ENCODE measurements at places on chromosomes 4 and X. TPM values are rescaled to one million over a fixed set of nuclear protein-coding genes. Genes with fewer than 3 reads are reported as not detected.

DNA sequence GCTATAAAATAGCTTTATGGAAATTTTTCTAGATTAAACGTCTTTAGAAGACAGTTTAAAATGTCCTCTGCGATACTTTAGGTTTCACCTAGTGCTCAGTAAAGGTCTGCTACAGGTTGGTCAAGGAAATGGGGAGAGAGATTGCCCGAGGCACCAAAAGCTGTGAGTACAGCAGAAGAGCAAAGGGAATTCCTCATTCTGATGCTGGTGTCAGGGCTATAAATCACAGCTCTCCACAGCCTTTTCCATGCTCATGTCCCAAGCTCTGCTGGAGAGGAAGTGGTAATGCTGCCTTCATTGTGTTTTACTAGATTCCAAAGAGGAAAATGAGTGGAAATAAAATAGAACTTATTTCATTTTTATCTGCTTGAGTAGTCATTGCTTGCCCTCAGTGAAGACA, 2060.4 kb downstream of the ARAP2 start:
- no peak for ATAC-seq

DNA sequence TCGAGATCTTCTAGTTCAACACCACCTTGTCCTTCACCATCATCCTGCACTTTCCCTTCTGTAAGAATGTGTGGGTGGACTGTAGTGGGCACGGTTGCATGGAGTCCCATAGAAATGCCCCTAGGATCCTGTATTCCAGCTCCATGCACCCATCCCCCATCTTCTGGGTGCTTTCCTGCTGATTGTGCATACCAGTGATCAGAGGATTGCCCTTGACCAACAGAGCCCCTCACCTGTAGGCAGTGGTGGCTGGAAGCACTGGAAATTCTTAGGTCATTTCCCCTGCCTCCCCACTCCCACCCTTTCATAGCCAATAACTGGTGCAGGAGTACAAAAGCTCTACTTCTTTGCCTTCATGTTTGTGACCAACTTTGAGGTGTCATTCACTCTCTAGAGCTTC, 213.4 kb upstream of the ARSJ start:
- ATAC-seq = no peak

GRCh38 chrX:69285881-69286564, 120.8 kb upstream of the PJA1 start:
- ATAC-seq = peak; percentile 51

- peak; percentile 60 for ATAC-seq
Observed at GRCh38 chr4:139786494-139787354, 121.1 kb downstream of the MGST2 start.

DNA sequence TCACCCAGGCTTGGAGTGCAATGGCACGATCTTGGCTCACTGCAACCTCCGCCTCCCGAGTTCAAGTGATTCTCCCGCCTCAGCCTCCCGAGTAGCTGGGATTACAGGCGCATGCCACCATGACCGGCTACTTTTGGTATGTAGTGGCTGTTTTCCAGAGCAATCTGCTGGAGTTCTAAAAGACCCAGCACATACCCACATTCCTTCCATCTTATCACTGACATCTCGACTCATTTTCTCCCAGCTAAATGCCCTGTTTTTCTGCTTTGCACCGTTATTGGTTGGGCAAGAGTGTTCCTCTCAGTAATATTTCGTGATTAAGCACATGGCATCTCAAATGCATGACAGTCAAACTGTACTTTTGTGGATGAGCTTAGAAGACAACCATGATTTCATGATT, 53.7 kb downstream of the PRKX start:
- no peak for ATAC-seq

The SOWAHD gene
- total RNA-seq = 0.18 TPM

The FAM241A gene
- total RNA-seq = 0.90 TPM

- no peak for ATAC-seq
Observed at GRCh38 chrX:20498851-20499635, 232.3 kb upstream of the RPS6KA3 start.

DNA sequence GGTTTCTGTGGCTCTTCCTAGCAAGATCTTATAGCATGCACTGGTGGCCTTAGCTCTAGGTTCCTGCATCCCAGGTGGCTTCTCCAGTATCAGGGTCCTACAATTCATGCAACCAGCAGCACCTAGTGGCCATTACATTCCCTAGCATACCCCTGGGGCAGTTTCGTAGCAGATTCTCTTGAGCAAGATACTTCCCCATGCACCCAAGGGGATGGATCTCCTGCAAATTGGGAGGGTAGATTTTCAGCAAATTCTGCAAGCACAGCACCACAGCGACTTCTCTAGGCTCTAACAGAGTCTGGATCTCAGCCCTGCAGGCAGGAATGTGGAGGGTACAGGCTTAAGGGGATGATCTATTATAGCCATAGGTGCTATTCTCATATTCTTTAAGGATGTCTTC, 13.1 kb upstream of the SLC9B1 start:
- no peak for ATAC-seq

The KLF8 gene
- 26.6 TPM for total RNA-seq

DNA sequence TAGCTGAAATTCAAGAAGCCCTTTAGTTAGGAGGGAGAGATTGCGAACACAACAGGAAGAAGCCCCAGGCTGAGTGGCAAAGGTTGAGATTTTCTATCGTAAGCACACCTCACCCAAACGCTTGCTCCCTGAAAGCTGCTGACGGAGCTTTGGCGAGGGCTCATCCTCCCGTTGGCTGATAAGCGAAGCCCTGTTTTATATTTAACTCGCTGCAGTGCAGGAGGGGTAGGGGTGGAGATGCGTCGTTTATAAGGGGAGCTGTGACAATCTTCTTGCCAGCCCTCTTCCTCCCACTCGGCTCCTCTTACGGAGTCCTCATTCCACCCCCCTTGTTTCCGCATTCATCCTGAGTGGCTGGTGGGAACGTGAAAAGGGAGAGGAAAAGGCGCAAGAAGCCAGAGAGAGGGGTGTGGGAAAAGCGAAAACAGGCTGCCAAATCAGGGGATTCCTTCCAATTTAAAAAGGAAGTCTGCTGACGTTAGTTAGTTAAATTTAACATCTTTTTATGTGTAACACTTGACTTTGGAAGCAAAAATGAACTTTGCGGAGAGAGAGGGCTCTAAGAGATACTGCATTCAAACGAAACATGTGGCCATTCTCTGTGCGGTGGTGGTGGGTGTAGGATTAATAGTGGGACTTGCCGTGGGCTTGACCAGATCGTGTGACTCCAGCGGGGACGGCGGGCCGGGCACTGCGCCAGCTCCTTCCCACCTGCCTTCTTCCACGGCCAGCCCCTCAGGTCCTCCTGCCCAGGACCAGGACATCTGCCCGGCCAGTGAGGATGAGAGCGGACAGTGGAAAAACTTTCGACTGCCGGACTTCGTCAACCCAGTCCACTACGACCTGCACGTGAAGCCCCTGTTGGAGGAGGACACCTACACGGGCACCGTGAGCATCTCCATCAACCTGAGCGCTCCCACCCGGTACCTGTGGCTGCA, at the start of gene ENPEP:
Gene ENPEP, plus strand, starts transcription at position 275 of the 938 bp plus-strand sequence. Its CDS starts 260 bp downstream, at position 535.
- no peak for ATAC-seq

DNA sequence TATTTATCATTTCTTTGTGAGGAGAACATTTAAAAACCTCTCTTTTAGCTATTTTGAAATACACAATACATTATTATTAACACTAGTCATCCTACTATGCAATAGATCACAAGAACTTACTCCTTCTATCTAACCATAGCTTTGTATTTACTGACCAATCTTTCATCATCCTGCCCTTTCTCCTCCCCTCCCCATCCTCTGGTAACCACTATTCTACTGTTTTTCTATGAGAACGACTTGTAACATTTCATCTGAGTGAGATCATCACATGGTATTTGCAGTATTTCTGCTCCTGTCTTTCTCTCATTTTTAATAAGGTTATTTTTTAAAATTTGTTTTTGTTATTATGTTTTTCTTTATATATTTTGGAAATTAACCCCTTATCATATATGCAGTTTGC, 331.8 kb downstream of the TEX13C start:
- ATAC-seq = no peak

DNA sequence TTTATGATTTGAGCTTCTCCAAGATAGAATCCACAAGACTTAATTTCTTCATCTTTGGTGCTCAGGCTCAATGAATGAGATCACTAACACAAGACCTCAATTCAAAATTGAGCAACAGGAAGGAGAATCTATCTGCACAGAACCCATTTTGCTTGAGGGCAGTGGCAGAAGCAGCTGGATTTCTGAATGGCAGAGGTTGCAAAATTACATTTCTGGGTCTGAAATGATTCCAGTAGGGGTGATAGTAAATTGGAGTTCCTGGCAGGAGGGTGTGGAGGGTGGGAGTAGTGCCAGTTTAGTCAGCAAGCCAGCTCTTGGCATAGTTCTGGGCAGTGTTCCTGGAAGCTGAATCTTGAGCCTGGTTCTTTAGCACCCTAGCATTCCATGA, 281.1 kb downstream of the SLC7A11 start:
- ATAC-seq = peak; percentile 80

The RBM46 gene
- 0.36 TPM for total RNA-seq

DNA sequence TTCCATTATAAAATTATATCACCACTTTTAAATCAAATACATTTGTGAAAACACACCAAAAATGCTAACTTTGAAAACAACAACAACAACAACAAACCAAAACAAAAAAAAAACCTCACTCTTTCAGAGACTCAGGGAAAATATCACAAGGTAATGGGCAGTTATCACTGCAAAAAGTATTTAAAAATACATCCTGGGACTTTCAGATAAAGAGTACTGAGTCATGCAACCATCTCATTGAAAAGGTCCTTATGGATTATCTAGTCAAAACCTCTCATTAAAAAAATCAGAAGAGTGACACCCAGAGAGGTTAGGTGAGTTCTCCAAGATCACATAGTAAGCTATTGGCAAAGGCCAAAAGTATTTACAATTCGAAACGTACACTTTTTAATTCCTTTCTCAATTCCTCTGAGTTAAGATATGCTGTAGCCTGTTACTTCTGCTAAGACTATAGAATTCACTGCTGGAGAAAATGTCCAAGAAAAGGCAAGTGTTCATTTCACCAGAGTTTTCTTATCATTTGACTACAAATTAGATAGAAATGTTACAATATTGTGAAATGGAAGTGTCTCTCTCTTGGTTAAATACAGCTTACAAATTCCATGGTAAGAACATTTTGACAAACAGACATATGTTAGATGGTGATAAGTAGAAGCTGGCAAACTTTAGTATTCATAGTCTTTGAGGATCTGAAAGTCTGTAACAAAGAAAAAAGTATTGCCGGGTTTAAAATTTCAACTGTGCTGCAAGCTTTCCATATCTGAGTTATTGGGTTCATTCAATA, 9.3 kb downstream of the STX18 start:
- no peak for ATAC-seq

GRCh38 chr4:7803371-7803770, 136.3 kb downstream of the AFAP1 start:
- no peak for ATAC-seq

The CWH43 gene
- not detected for total RNA-seq

The BTC gene
- total RNA-seq = not detected

- ATAC-seq = no peak
Observed at GRCh38 chr4:54526560-54526959, 131.2 kb upstream of the KIT start.

GRCh38 chrX:9772943-9773342, 7.3 kb upstream of the GPR143 start:
- ATAC-seq = no peak

The UGT2B17 gene
- total RNA-seq = not detected

DNA sequence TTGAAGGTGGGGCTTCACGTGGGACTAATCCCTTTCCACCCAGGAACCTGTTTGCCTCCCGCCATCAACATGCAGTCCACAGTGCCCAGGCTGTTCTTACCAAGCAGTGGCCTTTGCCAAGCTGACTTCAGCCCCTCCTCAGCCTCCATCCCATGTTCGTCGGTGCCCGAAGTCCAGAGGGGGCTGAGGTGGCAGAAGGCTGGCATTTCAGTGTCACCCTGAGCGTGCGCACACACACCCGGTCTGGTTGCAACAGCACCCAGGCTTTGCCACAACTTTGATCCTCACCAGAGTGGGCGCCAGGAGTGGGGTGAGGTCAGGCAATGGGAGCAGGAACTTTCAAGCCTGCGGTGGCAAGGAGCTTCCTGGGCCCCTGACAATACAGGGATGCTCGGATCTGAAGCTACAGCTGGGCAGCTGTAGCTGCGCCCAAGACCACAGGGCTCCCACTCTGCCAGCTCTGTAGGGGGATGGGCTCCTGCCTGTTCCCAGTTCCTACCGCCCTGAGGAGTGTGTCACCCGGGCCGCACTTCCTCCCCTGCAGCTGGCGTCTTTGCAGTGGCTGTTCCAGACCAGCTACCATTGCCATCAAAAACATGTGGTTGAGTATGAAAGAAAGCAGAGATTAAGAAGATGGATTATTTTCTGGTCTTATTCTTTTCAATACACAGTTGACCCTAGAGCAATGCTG, 428.0 kb downstream of the EPHA5 start:
- ATAC-seq = no peak

DNA sequence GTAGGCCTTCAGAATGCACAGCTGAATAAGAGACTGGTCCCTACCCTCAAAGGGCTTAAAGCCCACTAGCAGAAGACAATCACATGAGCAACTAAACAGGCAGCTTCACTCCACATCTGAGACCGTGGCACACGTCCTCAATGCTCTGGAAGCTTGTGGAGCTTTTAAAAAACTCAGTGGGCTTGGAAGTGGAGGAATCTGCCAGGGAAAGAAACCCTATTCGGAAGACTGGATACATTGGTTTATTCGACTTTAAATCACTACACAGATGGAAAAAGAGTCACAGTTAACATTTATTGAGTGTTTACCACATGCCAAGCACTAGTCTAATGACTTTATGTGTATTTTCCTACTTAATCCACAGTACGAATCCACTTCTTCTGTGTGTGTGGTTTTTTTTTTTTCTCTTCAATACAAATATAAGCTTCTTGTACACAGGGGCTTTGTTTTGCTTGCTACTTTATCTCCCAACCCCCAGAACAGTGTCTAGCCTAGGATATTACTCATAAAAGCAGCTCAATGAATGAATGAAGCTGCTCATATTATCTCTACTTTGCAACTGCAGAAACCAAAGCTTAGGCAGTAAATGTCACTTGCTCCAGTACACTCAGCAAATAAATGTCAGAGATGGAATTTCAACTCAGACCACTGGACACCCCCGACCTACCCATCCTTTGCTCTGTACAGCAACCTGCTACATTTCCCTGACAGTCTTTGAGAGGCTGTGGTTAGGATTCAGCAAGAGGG, 137.7 kb downstream of the LDB2 start:
- ATAC-seq = no peak

DNA sequence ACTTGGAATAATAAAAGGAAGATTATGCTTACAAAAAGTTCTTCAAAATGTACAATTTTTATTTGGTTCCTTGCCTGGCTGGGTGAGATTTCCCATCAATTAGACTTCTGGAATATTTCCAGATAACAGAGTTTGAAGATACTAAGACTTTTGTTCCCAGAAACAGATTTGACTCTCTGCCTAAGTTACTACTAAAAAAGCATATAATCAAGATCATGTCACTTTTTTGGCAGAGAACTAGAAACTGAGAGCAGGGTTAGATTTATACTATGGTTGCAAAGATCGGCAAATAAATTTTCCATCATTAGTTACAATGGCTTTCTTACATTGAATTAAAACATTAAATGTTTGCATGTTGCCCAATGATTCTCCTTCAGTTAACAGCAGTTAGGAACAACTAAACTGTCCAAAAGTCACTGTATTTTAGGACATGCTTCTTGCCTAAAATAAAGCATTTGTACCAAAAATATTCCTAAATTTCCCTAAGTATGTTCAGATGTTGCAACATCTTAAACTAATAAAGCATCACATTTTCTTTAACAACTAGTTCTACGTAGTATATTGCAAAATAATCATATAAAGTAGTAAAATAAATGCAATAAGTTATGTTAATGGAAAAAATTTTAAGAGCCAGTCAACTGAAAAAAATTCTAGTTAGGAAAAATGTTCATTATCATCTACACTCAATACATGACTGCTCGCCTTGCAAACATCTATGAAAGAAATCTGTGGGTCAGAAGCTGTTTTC, 73.0 kb downstream of the SEC24D start:
- ATAC-seq = no peak

The KLHL13 gene
- total RNA-seq = 2.0 TPM

The ALB gene
- total RNA-seq = 1.8 TPM

The BTK gene
- not detected for total RNA-seq

The TBC1D19 gene
- 15.9 TPM for total RNA-seq

Data from motor neuron (in vitro differentiated cells).